Neural crest cell (in vitro differentiated cells): ENCODE measurements at places on chromosomes 13 and 19.

GRCh38 chr13:50580684-50581305 is 262.7 kb downstream of the DLEU7 start:
- DNase-seq = no peak

- DNase-seq = no peak
Observed at GRCh38 chr13:73321043-73321442, 262.2 kb downstream of the KLF5 start.

DNA sequence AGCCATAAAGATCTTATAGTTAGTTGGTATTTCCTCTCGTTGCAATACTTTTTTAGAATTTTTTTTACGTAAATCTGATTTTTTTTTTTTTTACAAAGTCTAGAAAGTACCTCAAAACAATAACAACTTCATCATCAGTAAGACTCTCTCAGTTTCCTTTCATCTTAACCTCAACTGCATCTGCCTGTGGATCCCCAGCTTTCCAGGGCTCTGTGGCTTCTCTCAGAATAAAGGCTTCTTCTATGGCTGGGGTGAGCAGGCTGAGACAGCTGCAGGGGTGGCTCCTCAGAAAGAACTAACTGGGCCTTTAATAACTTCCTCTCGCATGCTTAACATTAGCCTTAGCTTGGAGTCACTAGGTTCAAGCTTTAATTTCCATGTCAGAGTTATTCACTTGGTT is 4.2 kb downstream of the ZNF506 start:
- no peak for DNase-seq

DNA sequence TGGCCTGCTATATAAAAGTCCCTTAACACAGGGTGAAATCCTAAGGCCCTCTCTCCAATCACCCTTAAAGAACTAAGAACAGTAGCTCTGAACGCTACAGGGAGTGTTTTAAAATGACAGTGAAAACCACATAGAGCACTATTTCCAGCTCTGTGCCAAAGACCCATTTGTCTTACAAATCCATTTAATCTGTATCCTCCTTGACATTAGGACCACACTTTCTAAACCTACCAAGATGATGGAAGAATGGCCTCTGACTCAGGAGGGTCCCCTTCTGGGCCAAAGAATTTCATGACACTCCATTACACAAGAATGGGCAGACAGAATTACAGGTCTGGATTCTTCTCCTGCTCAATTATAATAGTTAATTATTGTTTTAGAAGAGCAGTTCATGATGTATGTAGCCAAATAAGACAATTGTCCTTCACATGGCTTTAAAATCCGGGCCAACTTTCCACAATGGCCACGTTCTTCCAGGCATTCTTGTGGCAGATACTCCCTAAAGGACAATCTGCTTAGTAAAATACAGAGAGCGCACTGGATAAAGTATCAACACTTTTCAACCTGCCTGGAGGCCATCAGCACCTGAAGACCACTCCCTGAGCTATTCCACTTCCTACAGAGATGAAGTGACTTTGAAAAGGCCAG is 61.0 kb downstream of the STK24 start:
- no peak for DNase-seq

GRCh38 chr19:30662211-30662861 is 290.2 kb downstream of the ZNF536 start:
- DNase-seq = no peak

DNA sequence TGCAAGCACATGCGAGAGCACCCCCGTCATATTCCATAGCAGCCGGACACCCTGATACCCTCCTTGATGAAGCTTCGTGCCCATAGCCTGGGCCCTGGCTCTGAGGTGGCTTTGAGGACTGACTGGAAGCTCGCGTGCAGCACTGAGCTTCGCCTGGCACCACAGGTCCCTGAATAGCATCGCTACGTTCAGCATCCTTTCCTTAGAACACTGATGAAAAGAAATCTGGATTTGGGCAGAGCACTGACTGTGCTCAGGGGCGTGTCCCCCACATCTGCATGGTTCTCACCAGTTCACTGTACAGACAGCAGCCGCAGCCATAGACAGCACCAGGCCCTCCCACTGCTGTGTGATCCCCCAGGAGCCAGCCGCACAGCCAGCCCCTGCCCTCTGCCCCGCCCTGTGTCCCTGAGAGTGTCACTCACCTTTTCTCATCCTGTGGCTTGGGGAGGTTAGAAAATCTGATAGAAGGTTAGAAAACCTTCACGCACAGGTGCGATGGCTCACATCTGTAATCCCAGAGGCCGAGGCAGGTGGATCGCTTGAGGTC is 49.3 kb upstream of the SPACA7 start:
- no peak for DNase-seq
